Stimulated activated CD4-positive, alpha-beta T cell treated with anti-CD3 and anti-CD28 coated beads, Interleukin-1b, Interleukin-23, amount 100 ng/mL, for 24 hours (primary cell): ENCODE measurements at places on chromosomes 6 and 20.

GRCh38 chr6:132004668-132005067 is 53.5 kb upstream of the CCN2 start:
- no peak for DNase-seq

- DNase-seq: no peak
These were observed 1226.8 kb upstream of the CITED2 start for GRCh38 chr6:140601021-140601808.

DNA sequence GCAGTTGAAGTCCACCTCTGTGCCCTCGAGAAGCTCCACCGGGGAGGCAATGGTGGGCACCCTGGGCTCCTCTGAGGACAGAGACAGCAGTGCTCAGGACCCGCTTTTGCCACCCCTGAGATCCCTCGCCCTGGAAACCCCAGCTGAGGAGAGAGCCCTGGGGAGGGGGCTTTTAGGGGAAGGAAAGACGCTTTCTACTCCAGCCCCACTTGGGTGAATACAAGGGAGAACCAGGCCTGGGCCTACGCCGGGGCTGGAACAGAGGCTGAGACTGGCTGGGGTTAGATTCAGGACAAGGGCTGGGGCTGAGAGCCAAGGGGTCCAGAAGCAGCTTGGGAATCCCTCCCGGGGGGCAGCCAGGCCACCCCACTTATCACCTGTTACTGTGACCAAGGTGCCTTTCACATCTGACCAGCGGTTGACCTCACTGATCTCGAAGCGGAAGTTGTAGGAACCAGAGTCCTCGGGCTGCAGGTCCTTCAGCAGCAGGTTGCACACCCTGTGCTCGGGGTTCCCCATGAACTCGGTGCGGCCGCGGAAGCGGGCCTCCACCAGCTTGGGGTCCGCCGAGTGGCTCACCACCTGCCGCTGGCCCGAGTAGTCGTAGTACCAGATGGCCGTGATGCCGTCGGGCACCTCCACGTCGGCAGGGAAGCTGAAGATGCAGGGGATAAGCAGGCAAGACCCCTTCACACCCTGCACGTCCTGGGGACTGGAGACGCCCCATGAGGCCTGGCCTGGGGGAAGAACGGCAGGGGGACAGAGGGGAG is 6.2 kb downstream of the SIGLEC1 start:
- DNase-seq: no peak

DNA sequence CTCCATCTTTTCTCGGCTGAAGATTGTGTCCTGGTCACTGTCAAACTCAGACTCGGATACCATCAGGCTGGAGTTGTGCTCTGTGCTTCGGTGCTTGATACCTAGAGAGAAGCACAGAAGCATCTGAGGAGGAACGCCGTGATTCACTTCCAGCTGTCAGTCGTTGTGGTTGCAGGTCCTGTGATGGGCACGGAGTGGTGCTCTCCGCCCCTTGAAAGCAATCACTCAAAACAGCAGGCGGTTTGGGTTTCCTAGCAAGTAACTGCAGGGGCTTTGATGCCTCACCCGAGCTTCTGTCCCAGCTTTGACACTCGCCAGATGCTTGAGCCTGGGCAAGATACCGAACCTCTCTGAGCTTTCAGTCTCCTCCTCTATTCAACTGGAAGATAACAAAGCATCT is 52.5 kb downstream of the ALDH5A1 start:
- DNase-seq: no peak

GRCh38 chr6:42255050-42255449 is 37.4 kb upstream of the MRPS10 start:
- DNase-seq: no peak

- DNase-seq: no peak
These were observed 107.4 kb upstream of the TAB2 start for GRCh38 chr6:149209871-149210775.

GRCh38 chr6:33642897-33643296 is 21.8 kb downstream of the ITPR3 start:
- no peak for DNase-seq
